ENCODE measurements at places on chromosomes 6 and 20. TPM values are rescaled to one million over a fixed set of nuclear protein-coding genes. Genes with fewer than 3 reads are reported as not detected.

GRCh38 chr20:62318400-62319345, 15.9 kb downstream of the ADRM1 start:
- DNase-seq, result no peak

GRCh38 chr6:158421381-158421780, 109.1 kb downstream of the TULP4 start:
- DNase-seq, result no peak

The WFDC6 gene
- not detected for polyA plus RNA-seq

The SAMD3 gene
- polyA plus RNA-seq, result 0.58 TPM

- no peak for DNase-seq
Observed at GRCh38 chr6:48610846-48611245, 499.8 kb upstream of the PTCHD4 start.
